ENCODE measurements at places on chromosomes 3 and 15. TPM values are rescaled to one million over a fixed set of nuclear protein-coding genes. Genes with fewer than 3 reads are reported as not detected.
A peak's percentile ranks its signal among the peaks of the same experiment; 100 is the strongest.

DNA sequence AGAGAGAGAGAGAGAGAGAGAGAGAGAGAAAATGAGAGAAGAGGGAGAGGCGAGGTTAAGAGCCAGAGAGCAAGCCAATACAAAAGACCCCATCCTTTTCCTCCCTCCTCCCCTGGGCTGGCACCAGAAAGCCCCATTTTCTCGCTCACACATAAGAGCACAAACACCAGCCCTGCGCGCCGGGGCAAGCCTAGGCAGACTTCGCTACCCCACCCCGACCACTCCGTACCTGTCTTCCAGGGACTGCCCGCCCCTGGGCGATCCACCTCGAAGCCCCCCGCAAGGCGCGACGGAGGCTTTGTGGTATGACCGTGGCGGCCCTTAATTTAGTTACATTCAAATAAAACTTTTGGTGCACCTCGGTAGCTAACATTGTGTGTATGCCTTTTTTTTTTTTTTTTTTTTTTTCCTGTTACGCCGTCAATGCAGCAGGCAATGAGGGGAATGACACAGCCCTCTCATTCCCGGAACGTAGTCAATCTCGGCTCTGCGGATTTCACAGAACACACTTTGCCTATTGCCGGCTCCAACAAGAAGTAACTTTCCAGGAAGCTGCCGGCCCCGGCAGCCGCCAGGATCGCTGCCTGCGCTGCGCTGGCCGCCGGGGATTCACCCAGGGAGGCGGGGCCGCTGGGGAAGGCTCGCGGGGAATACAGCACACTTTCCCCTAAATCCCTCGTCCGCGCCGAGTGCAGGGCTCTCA, 7.7 kb downstream of the BCL6 start:
- peak; percentile 88 for DNase-seq
- H3K36me3 ChIP-seq, result peaks cover 24% of the 10 kb centered on the region
- H3K4me1 ChIP-seq, result peaks cover 56% of the 10 kb centered on the region
- peak overlapping the region; percentile 99 for H3K27ac ChIP-seq

- H3K4me3 ChIP-seq, result no peak overlapping the region
- H3K4me1 ChIP-seq, result peaks cover 15% of the 10 kb centered on the region
- H3K36me3 ChIP-seq, result no peaks in the 10 kb centered on the region
- H3K27ac ChIP-seq, result no peak overlapping the region
- DNase-seq, result no peak
These were observed 18.8 kb downstream of the FGF7 start for GRCh38 chr15:49441816-49442215.

- no peak overlapping the region for H3K27ac ChIP-seq
- no peak for DNase-seq
- no peaks in the 10 kb centered on the region for H3K27me3 ChIP-seq
- H3K36me3 ChIP-seq, result no peaks in the 10 kb centered on the region
- H3K4me1 ChIP-seq, result no peaks in the 10 kb centered on the region
These were observed 60.2 kb upstream of the ACP3 start for GRCh38 chr3:132256989-132257388.

GRCh38 chr3:43964640-43965039, 273.9 kb downstream of the ABHD5 start:
- H3K27ac ChIP-seq, result no peak overlapping the region
- no peaks in the 10 kb centered on the region for H3K36me3 ChIP-seq
- H3K4me1 ChIP-seq, result no peaks in the 10 kb centered on the region
- peaks cover 10% of the 10 kb centered on the region for H3K27me3 ChIP-seq

- H3K36me3 ChIP-seq, result no peaks in the 10 kb centered on the region
- no peak for DNase-seq
- no peaks in the 10 kb centered on the region for H3K27me3 ChIP-seq
These were observed 366.0 kb downstream of the PTPRG start for GRCh38 chr3:61927332-61927731.

DNA sequence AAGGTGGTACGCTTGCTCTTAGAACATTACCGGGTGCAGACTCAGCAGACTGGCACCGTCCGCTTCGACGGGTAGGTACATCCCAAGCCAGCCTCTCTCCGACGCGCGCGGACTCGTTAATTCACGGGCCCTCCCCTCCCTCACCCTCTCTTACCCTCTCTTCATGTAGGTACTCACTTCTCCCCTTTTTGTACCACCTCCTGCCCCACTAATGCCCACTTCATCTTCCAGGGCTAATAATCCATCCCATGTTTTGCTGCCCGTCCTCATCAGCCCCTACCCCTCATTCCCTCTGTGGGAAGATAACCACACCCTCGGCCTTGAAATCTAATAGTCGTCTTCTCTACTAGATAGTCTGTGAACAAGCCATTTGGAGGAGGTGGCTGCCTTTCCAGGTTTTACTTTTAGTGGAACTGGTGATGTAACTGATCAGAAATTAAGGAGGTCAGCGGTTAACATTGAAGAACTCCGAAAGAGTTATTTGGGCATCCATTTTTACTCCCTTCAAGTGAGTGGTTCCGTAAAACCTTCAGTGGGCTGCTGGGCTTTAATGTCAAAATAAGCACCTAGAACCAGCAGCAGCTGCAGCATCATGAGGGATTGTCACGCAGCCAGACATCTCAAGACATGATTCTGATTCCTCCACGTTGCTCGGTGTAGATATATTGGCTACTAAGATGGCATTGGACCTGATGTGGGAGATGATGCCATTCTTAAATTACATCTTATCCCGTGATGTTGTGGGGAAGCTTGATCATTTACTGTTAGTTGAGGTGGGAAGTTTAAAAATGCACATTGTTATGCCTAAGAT, 1.3 kb downstream of the FEM1B start:
- no peak for DNase-seq
- no peaks in the 10 kb centered on the region for H3K27me3 ChIP-seq
- H3K4me1 ChIP-seq, result peaks cover 73% of the 10 kb centered on the region

DNA sequence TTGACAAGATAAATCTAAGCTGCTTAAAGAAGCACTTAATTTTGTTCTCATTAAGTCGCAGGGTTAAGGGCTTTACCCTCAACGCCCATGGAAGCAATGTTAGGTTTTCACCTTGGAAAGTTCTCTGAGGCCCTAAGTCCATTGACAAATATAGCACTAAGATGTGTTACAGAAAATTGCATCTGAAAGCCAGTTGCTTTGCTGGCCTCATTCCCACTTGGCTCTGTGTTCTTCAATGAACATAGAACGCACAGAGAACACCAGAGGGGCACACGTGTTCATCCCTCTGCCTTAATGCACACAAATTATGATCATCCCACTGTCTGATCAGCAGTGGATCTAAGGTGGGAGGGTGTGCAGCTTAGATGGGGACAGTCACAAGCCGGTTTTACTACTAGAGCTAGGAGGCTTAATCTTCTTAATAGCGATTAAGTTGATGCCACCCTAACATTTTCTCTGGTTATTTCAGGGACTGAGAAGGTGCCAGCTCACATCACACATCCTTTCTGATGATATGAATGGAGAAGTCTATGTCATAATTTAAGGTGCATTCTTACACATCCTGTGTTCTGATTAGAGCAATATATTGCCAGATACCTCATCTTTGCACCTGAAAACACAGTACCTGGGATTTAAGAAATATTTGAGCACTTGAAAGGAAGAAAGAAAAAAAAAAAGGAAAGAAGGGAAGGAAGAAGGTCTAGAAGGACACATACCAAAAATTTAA, 224.4 kb upstream of the ICE2 start:
- no peaks in the 10 kb centered on the region for H3K27me3 ChIP-seq
- H3K4me3 ChIP-seq, result no peak overlapping the region
- DNase-seq, result no peak
- H3K27ac ChIP-seq, result no peak overlapping the region
- no peaks in the 10 kb centered on the region for H3K36me3 ChIP-seq

GRCh38 chr15:50246631-50247030, 18.9 kb downstream of the HDC start:
- no peaks in the 10 kb centered on the region for H3K36me3 ChIP-seq
- no peak overlapping the region for H3K27ac ChIP-seq
- no peaks in the 10 kb centered on the region for H3K27me3 ChIP-seq
- H3K4me3 ChIP-seq, result no peak overlapping the region
- H3K4me1 ChIP-seq, result peaks cover 12% of the 10 kb centered on the region
- no peak for DNase-seq

GRCh38 chr15:48250640-48251076, 44.6 kb downstream of the SLC12A1 start:
- no peak overlapping the region for H3K4me3 ChIP-seq
- no peak for DNase-seq
- no peaks in the 10 kb centered on the region for H3K36me3 ChIP-seq
- no peaks in the 10 kb centered on the region for H3K27me3 ChIP-seq
- H3K4me1 ChIP-seq, result no peaks in the 10 kb centered on the region
- H3K27ac ChIP-seq, result no peak overlapping the region

GRCh38 chr3:44478055-44478468, 592 bp upstream of the ZNF445 start:
- no peak overlapping the region for H3K27ac ChIP-seq
- no peak for DNase-seq
- no peaks in the 10 kb centered on the region for H3K27me3 ChIP-seq
- H3K4me3 ChIP-seq, result peak overlapping the region; percentile 78
- no peaks in the 10 kb centered on the region for H3K36me3 ChIP-seq
- peaks cover 19% of the 10 kb centered on the region for H3K4me1 ChIP-seq

DNA sequence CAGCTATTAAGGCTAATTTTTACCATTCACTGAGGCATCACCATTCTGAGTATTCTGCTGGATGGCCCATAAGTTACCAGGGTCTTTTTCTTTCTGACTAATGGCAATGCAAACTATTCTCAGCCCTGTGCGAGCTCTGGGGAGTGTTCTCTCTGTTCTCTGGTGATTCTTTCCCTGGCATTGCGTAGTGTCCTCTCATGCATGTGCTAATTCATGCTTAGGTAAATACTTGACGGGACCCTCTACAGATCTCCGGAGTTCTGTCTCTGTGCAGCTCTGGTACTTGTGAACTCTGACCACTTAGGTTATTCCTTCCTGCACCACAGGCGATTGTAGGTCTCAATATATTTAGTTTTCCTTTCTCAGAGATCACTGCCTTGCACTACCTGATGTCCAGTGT, 34.8 kb downstream of the UBE2E1 start:
- no peak overlapping the region for H3K27ac ChIP-seq
- peaks cover 21% of the 10 kb centered on the region for H3K4me1 ChIP-seq
- no peak for DNase-seq
- no peak overlapping the region for H3K4me3 ChIP-seq
- no peaks in the 10 kb centered on the region for H3K36me3 ChIP-seq

DNA sequence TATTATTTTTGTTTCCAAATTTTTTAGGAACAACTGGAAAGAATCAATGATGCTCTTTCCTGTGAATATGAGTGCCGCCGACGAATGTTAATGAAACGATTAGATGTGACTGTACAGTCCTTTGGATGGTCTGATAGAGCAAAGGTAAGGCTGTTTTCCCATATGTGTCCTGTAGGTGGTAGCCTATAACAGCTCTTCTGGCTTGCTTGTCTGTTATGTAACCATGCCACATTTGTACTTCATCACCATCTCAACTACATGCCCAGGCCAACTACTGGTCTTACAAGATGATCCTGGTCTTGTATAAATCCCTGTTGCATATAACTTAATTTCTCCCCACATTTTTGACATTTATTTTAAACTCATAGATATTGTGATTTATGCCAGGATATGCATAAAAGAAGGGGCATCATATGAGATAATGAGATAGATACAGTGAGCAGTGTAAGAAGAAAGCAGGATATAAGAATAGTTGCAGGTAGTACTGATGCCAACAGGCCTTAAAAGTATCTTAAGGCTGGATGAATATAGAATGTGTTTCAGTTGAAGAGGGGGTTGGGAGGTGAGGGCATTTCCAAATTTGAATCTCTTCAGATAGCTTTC, 20.3 kb downstream of the FAM98B start:
- no peak for DNase-seq
- H3K27me3 ChIP-seq, result no peaks in the 10 kb centered on the region
- peaks cover 79% of the 10 kb centered on the region for H3K36me3 ChIP-seq
- H3K4me1 ChIP-seq, result no peaks in the 10 kb centered on the region
- H3K4me3 ChIP-seq, result no peak overlapping the region

DNA sequence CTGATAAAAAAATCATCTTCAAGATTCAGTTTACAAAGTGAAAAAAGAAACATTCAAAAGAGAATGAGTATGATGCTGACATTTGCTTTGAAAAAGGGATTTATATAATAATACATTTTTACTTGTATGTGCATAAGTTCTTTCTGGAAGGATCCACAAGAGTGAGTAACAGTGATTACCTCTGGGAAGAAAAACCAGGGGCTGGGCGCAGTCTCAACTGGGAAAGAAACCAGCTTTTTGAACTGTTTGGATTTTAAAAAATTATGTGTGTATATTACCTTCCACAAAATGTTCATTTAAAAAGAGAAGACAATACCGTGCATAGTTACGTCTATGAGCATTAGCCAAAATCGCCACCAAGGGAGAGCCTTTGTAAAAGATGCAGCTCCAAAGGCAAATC, 1.3 kb downstream of the CLEC3B start:
- peak overlapping the region; percentile 52 for H3K4me3 ChIP-seq
- H3K27ac ChIP-seq, result peak overlapping the region; percentile 77
- peaks cover 12% of the 10 kb centered on the region for H3K36me3 ChIP-seq
- H3K27me3 ChIP-seq, result no peaks in the 10 kb centered on the region
- DNase-seq, result no peak

DNA sequence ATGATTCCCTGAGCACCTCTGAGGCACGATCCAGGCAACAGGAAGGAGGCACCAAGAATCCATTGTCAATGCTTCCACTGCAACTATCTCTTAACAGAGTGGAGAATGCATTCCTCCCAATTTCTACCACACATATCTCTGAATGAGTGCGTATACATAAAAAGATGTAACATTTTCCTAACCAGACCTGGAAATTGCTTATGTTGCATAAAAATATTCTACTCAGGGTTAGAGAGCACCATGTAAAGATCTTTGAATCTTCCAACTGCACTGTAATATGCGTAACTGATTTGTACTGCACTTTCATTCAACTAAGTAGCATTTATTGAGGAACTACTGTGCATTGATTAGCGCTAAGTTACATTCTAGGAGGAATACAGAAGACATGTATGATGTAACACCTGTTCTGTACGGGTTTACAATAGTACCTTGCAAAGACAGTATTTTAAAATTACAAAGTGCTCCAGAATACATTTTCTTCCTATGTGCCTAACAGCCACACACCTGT, 237.8 kb downstream of the EBLN2 start:
- no peaks in the 10 kb centered on the region for H3K27me3 ChIP-seq
- no peak overlapping the region for H3K4me3 ChIP-seq
- no peak overlapping the region for H3K27ac ChIP-seq
- no peaks in the 10 kb centered on the region for H3K4me1 ChIP-seq

- H3K36me3 ChIP-seq, result no peaks in the 10 kb centered on the region
- DNase-seq, result no peak
- H3K27ac ChIP-seq, result no peak overlapping the region
These were observed 24.3 kb upstream of the PTX3 start for GRCh38 chr3:157412323-157412855.

DNA sequence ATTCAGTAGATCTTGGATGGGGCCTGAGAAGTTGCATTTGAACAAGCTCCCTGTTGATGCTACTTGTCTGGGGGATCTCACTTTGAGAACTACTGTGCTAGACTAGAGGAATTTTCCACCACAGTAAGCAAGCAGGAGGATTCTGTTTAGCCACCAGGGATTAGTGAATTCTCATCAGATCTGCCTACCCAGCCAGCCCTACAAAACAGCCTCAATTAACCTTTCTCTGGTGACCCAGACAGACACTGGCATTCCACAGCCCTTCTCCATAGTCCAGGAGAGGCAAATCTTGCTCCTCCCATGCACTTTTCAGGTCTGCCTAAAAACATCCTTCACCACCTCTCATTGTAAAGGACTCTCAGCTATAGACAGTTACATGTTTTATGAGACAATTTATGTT, 16.7 kb upstream of the MYH15 start:
- no peaks in the 10 kb centered on the region for H3K27me3 ChIP-seq
- H3K27ac ChIP-seq, result no peak overlapping the region
- H3K36me3 ChIP-seq, result no peaks in the 10 kb centered on the region
- peaks cover 6% of the 10 kb centered on the region for H3K4me1 ChIP-seq

Gene GABRG3
- not detected for total RNA-seq

Gene ARL14
- not detected for total RNA-seq

Gene MCF2L2
- 0.62 TPM for total RNA-seq

Gene CORO2B
- total RNA-seq, result 6.8 TPM

Gene ITIH1
- not detected for total RNA-seq

Gene AADACL2
- 0.21 TPM for total RNA-seq

Gene CTXND1
- total RNA-seq, result 1.8 TPM

Gene OR5K2
- not detected for total RNA-seq

Measured in lower lobe of right lung (tissue), 2 donors.